ENCODE measurements at places on chromosomes 7 and 10.

DNA sequence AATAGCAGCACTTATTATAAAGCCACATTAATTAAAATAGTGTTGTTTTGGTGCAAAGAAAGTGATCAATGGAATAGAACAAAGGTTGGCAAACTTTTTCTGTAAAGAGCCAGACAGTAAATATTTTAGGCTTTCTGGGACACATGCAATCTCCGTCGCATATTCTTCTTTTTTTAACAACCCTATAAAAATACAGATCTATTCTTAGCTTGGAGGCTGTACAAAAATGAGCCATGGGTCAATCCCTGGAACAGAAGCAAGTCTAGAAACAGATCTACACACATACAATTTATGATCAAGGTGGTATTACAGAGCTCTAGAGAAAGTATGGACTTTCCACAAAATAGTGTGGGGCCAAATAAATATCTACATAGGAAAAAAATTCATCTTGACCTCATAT, 71.8 kb downstream of the ARHGAP21 start:
- peaks cover 3% of the 10 kb centered on the region for H3K36me3 ChIP-seq
- no peak overlapping the region for H3K4me3 ChIP-seq
- no peak overlapping the region for H3K27ac ChIP-seq
- H3K27me3 ChIP-seq: no peaks in the 10 kb centered on the region
- H3K4me1 ChIP-seq: peaks cover 2% of the 10 kb centered on the region
- no peak for DNase-seq

- no peak overlapping the region for H3K27ac ChIP-seq
- DNase-seq: no peak
Measured at GRCh38 chr7:116305485-116306408, 95.4 kb downstream of the TES start.

DNA sequence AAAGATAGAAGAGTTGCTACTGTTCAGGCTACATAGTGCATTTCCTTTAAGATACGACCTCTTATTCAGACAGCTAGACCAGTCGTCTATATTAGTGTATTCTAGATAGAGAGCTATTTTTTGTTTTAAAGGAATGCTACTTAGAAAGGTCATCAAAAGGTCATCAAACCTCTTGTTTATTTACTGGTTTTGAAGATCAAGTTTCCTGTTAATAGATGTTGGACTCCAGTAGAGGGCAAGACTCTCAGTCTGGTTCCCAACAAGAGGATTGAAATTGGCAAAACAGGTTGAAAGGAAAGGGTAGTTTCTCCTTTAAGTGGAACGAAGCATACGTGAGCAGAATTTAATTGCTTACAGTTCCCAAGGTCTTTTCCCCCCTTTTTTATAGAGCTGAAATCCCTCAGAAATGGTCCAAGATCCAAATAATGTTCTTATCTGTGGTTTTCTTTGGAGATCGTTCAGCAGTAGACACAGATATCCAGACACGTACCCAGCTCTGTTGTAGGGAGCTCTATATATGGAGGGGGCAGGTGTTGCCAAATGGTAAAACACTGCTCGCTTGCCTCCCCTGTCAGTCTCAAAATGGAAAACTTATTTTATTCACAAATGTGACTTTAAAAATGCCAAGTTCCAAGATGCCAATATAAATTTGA, 37.2 kb downstream of the BAMBI start:
- H3K4me3 ChIP-seq: no peak overlapping the region
- no peak overlapping the region for H3K27ac ChIP-seq
- DNase-seq: no peak
- no peaks in the 10 kb centered on the region for H3K4me1 ChIP-seq
- peaks cover 10% of the 10 kb centered on the region for H3K27me3 ChIP-seq
- no peaks in the 10 kb centered on the region for H3K36me3 ChIP-seq

GRCh38 chr7:115709664-115710063, 320.9 kb downstream of the TFEC start:
- no peaks in the 10 kb centered on the region for H3K36me3 ChIP-seq

DNA sequence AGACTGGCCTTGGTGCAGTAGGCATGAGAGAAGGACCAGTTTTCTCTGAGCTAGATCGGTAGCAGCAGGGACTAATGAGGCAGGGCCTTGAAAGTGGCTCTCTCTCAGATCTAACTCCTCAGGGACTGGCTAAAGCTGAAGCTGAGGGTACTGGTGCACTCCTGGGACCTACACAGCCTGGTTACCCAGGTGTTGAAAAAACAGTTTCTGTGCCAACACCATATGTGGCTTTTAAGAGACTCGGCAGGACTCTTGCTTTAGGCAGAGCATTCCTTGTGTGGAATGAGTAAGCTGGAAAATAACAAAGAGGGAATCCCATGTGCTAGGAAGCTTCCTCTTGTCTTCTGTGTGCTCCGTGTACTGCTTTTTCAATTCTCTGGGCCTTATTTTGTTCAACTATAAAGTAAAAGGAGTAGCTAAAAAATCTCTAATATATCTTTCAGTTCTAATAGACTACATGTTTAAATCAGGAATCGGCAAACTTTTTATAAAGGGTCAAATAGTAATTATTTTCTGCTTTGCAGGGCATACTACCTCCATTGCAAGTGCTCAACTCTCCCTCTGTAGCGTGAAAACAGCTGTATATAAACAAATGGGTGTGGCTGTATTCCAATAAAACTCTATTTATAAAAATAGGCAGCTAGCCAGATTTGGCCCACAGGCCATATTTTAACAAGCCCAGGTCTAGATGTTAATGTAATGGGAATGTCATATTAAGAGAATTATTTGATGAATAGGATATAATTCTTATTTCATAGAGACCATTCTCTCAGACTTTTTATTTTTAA, 186.1 kb upstream of the KAT6B start:
- no peak overlapping the region for H3K4me3 ChIP-seq
- no peak overlapping the region for H3K27ac ChIP-seq
- peaks cover 13% of the 10 kb centered on the region for H3K36me3 ChIP-seq
- H3K27me3 ChIP-seq: no peaks in the 10 kb centered on the region
- DNase-seq: no peak

DNA sequence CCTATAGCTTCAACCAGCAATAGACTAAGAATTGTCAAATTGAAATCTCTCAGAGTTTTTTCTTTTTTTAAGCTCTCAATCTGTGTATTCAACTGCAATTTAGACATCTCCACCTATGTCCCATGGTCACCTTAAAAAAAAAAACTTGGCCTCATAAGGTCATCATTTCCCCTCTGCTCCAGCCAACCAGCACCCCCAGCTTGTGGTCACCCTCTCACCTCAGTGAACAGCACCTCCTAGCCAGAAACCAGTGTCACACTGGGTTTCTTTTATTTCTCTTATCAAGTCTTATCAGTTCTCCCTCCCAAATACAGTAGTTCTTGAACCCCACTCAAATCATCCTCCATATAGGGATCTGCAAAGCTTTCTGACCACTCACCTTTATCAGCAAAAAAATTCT, 4.0 kb downstream of the ITGB1 start:
- peak overlapping the region; percentile 21 for H3K4me3 ChIP-seq
- H3K4me1 ChIP-seq: peaks cover 59% of the 10 kb centered on the region
- H3K36me3 ChIP-seq: peaks cover 19% of the 10 kb centered on the region
- H3K27me3 ChIP-seq: peaks cover 2% of the 10 kb centered on the region
- no peak for DNase-seq

- no peaks in the 10 kb centered on the region for H3K4me1 ChIP-seq
- no peak for DNase-seq
- no peaks in the 10 kb centered on the region for H3K27me3 ChIP-seq
- H3K27ac ChIP-seq: no peak overlapping the region
Measured at GRCh38 chr7:31758755-31759154, 71.7 kb downstream of the PPP1R17 start.

DNA sequence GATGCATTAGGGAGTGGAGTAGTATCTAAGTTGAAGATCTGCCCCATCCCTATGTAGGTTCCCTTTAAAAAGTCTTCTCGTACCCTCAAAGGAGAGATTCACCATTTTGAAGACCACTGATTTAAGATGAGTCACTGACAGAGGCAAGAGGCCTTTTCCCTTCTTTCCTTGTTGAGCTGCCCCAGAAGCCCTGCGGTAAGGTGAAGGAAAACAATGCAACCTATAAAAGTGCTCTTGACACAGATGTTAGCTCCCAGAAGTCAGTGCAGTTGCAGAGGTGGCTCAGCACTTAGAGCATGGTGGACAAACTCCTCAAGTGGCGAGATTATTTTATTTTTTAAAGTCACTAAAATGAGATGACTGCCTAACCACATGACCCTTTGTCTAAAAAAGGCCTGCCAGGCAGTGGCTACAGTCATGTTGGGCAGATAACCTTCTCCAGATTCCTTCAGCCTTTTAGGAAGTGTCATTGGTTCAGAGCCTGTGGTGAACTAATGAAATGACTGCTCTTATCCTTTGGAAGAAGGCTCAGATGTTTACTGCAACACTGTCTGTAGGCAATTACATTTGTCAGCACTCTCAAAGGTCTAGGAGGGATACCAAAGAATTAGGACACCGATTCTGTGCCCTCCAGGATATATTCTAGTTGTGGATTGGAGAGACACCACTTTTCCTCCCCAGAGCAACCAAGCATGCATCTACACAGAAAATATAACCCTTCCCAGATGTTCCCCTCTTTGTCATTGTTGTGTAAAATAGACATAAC, 88.7 kb downstream of the ARID5B start:
- no peaks in the 10 kb centered on the region for H3K27me3 ChIP-seq
- peaks cover 91% of the 10 kb centered on the region for H3K4me1 ChIP-seq
- no peak overlapping the region for H3K4me3 ChIP-seq

DNA sequence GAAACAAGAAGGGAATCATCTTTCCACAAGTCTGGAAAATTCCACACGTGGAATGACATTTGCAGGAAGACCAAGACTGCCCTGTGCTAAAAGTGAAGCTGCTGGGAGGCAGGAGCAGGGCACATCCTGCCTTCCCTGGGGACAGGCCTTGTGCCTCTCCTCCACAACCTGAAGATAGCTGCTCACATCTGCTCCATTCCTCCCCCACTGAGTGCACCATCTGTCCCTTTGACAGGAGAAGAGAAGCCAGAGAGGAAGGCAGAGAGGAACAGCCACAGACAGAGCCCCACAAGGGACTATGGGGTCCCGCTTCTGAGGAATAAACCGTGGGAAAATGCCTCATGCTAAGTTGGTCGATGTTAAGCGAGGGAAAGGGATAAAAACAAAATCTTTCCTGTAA, 15.9 kb upstream of the FAM171A1 start:
- H3K4me3 ChIP-seq: no peak overlapping the region
- no peak overlapping the region for H3K27ac ChIP-seq
- H3K4me1 ChIP-seq: no peaks in the 10 kb centered on the region
- no peak for DNase-seq

DNA sequence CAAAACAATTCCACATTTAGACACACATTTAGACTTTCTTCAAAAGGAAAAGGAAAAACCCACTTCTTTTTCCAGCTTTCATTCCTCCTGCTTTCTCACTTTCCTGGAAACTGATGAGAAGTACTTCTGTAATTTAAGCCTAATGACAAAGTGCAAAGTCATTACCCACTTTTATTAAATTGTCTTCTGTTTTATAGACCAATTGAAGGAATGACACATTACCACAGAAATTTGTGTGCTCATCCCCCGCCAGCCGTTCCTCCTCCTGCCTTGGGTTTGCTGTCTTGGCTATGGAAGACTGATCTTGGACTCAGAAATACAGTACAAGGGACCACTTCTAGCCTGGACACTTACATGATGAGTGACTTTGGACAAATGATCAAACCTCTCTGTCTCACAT, 717.8 kb downstream of the SORCS3 start:
- no peak for DNase-seq
- no peaks in the 10 kb centered on the region for H3K36me3 ChIP-seq
- H3K27ac ChIP-seq: no peak overlapping the region

DNA sequence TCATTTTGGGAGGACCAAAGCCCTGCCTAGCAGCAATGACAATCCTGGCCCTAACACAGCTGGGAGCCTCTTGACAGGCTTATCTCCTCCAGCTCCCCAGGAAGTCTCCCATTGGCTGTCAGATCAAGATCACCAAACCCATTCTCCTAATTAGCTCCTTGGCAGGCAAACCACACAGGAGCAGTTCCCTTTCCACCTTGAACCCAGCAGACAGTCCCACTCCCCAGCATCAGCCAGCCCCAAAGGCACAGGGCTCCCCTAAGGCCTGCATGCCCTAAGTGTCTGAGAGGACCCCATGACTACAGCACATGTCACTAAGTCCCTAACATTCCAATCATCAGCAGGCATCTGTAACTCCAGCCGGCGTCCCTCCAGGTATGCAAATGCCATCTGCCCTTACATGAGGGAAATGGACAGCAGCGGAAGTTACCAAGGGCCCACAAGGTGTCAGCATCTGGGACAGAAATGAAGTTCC, 348.5 kb downstream of the KCNMA1 start:
- H3K27ac ChIP-seq: no peak overlapping the region
- no peak for DNase-seq
- H3K4me3 ChIP-seq: no peak overlapping the region
- peaks cover 23% of the 10 kb centered on the region for H3K27me3 ChIP-seq
- no peaks in the 10 kb centered on the region for H3K36me3 ChIP-seq

GRCh38 chr7:130982651-130983050, 248.6 kb upstream of the KLF14 start:
- H3K4me3 ChIP-seq: no peak overlapping the region
- H3K27ac ChIP-seq: no peak overlapping the region
- peaks cover 6% of the 10 kb centered on the region for H3K36me3 ChIP-seq
- DNase-seq: no peak
